HTR-8/SVneo (cell line): ENCODE measurements at places on chromosomes 1 and 21.

DNA sequence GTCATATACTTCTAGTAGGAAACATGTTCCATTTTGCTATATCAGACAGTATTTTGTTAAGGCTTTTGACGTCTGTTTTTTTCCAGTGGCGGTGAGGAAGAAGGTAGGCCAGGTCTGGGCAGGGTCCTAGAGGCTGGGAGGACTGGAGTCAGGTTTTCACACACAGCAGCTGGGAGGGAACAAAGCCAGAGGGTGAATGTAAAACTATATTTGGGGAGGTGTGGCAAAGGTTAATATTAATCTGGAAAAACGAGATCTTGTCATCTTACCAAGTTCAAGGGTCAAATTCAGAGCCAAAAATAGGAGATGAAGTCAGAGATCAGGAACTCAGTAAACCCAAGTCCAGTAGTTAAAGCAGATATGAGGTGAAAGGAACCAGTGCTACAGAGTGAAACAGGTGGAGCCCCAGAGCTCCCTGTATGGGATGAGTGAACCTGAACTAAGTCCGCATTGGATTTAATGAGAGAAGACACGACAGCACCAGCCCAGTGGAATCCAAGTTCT, 10.7 kb upstream of the OTUD7B start:
- DNase-seq: no peak

GRCh38 chr1:201276891-201277290, 6.4 kb upstream of the PKP1 start:
- DNase-seq: no peak

GRCh38 chr1:175137369-175137768, 55.2 kb downstream of the KIAA0040 start:
- no peak for DNase-seq

GRCh38 chr1:22868331-22868730, 104.3 kb downstream of the LACTBL1 start:
- DNase-seq: no peak

GRCh38 chr1:157114183-157115121, 14.8 kb upstream of the ETV3L start:
- no peak for DNase-seq

- peak; percentile 21 for DNase-seq
Observed at GRCh38 chr1:21216835-21217811, 40.4 kb upstream of the EIF4G3 start.

DNA sequence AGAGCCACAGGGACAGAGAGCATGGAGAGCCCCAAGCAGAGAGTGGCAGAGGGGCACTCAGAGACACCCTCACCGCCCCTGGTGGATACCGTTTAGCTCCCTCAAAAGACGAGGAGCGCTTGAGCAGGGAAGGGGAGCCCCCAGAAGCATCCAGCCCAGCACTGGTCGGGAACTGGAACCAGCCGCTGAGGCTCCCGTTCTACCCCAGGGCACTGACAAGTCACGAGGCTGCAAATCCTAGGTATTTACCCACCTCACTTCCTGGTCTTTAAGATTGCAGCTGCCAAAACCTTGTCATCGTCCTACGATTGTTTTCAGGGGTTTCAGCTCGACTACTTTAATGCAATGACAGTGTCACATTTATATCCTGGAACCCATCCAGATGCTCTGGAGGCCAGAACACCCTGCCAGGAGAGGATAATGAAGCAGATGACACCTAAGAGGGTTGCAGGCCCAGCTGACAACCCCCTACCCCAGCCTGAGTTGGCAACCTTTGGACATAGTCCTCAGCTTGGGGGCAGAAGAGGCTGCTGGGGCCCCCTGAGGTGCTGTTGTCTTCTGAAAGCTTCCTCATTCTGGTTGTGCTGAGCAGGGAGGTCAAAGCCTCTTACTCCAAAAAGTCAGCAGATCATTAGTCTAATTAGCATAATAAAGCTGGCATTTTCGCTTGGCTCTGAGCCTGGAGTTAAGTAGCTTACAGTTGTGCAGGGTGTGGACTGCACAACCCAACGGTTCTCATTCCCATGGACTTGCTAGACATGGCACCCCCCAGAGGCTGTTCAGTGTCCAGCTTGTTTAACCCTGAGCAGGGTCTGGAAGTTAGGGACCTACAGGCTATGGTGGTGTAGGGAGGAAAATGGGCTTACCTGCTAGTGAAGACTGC, 20.6 kb upstream of the BACE2 start:
- DNase-seq: no peak

- DNase-seq: no peak
Observed at GRCh38 chr21:34276711-34277425, 86.9 kb upstream of the KCNE2 start.

GRCh38 chr1:7704214-7705047, 66.7 kb upstream of the VAMP3 start:
- peak; percentile 89 for DNase-seq

GRCh38 chr1:119219711-119220110, 79.3 kb upstream of the WARS2 start:
- no peak for DNase-seq

- DNase-seq: no peak
Observed at GRCh38 chr1:85607921-85608265, 27.3 kb downstream of the CCN1 start.
